NCI-H446 treated with DMSO at 0.1 percent for 48 hours (cell line): ENCODE measurements at places on chromosomes 2 and 18.
A peak's percentile ranks its signal among the peaks of the same experiment; 100 is the strongest.

DNA sequence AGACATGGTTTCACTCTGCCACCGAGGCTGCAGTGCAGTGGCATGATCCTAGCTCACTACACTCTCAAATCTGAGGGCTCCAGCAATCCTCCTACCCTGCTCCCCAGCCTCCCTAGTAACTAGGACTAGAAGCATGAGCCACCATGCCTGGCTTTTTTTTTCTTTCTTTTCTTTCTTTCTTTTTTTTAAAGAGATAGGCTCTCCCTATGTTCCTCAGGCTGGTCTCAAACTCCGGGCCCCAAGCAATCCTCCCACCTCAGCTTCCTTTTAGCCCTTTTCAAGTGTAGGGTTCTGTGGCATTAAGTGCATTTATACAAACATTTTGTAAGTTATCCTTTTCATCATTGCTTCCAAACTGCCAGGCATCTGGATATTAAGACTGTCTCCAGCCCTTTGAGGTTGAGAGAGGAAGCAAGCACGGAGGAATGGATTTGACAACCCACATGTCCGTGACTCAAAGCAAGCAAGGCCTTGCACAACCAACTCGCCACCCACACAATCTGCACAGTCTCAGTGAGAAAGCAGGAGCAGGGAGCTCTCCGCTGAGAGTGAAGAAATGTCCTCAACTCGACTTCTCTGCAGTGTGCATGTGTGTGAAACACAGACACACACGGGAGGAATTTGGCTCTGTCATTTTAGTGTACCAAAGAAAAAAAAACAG, 65.6 kb downstream of the ATP8B1 start:
- DNase-seq = no peak

- DNase-seq = no peak
Measured at GRCh38 chr2:23589220-23589647, 204.3 kb downstream of the KLHL29 start.

- no peak for DNase-seq
Measured at GRCh38 chr2:178865146-178865936, 58.1 kb upstream of the TTN start.

- no peak for DNase-seq
Measured at GRCh38 chr2:149383340-149383739, 53.0 kb downstream of the LYPD6 start.

- DNase-seq = peak; percentile 48
Measured at GRCh38 chr2:51028829-51029228, 3.1 kb downstream of the NRXN1 start.

DNA sequence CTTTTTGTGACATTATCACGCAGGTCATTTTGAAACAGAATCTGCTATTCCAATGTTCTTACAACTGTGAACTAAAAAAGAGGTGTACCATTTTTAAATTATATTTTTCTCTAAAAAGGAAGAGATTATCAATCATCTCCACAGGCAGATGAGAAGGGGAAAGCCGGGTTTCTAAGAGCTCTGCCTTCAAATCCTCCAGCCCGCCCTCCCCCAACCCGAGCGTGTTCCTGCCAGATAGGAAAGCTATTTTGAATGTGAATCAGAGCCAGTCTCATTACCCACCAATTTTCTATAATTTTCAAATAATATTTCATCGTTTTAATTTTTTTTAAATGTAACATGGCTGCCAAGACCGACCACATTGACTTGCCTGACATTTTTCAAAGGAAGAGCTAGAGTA, 65.9 kb downstream of the KCNF1 start:
- no peak for DNase-seq

GRCh38 chr2:3986530-3987258, 283.3 kb downstream of the DCDC2C start:
- no peak for DNase-seq

- DNase-seq = peak; percentile 42
Measured at GRCh38 chr2:157185476-157186227, 71.9 kb upstream of the GALNT5 start.

- DNase-seq = no peak
Measured at GRCh38 chr18:43751203-43751602, 473.9 kb upstream of the SYT4 start.

DNA sequence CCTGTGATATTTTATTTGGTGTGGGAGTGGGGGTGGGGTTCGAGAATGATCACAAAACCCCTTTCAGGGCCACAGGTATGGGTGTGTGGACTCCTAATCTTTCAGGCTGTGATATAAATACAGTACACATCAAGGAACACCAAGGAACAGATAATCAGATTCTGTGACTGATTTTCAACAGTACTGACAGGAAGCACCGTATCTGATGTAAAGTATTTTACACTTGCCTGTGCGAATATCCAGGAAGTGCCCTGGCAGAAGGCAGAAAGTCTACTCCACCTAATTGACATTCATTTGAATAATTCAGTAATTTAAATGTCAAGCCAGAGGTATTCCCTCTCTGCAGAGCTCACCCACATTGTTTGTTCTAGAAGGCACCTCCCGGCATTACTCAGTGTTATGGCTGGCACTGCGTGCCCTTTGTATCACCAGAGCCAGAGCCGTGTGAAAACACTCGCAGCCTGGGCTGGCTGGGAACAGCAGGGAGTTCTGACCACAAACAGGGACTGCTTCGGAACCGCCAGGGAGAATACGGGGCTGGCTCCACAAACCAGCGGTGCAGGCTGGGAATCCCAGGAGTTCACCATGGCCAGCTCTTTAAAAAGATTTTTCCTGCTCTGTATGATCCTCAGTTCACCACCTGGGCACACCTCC, 91.8 kb downstream of the ACVR1 start:
- no peak for DNase-seq

- no peak for DNase-seq
Measured at GRCh38 chr2:88188748-88189147, 18.6 kb downstream of the THNSL2 start.

DNA sequence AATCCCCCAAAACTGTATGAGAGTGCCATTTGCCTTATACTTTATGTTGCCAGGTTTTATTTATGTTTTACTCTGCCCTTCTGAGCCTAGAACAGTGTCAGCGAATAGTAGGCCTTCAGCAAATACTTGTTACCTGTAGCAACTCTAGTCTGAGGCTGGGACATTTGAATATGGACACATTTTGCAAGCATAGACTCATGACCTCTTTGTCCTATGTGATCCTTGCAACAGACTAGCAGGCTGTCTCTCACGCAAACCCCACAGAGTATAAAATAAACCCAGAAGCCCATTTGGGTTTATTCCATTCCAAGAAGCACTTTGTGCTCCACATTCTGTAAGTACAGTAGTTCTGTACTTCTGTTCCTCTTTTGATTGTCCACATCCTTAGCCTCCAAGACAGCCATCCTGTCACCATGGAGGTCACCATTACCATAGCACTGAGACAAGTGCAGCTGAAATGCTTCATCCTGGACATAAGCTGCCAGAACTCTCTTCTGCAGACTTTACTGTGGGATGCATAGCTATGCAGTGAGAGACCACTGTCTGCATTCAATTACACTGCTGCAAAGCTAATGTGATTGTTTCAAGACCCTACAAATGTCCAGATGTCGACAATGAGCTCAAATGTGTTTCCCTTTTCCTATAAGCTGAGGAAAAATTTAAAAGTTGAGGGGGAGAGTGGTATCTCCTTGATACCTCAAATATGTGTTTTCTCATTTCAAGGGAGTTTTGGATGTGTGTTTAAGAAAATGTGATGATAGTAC, 425.7 kb downstream of the PID1 start:
- DNase-seq = no peak

DNA sequence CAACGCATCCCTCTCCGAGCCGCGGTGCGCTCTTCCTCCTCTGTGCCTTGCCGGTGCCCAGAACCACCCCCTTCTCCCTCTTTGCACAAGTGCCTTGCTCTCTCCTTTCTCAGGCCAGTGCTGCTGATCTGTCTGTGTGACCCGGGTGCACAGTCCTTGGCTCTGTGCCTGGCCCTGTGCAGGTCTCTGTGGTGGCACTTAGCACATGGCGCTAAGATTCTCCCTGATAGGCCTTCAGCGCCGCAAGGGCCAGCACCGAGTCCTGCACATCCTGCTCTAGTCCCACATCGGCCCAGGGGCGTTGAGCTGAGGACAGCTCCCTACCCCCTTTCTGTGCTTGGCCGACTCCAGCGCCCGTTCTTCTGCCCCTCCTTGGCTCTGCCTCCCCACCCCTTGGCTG, 136.1 kb downstream of the NEDD4L start:
- no peak for DNase-seq

- DNase-seq = peak; percentile 29
Measured at GRCh38 chr2:240991378-240992263, 6.8 kb upstream of the SNED1 start.

DNA sequence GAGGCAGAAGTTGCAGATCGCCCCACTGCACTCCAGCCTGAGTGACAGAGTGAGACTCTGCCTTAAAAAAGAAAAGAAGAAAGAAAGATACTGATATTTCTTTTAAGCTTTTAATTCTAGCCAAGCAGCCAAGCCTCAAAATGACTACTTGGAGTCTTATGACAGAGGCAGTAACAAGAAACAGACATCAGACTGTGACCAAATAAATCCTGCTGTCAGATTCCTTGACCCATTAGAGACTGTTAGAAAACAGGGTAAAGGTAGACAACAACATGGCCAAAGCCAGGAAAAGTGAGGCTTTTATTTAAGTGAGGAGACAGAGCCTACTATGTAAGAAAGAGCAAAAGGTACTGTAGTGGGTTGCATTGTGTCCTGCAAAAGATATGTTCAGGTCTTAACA, 83.4 kb upstream of the NARS1 start:
- no peak for DNase-seq

GRCh38 chr2:200379481-200380090, 73.1 kb downstream of the SPATS2L start:
- DNase-seq = no peak

DNA sequence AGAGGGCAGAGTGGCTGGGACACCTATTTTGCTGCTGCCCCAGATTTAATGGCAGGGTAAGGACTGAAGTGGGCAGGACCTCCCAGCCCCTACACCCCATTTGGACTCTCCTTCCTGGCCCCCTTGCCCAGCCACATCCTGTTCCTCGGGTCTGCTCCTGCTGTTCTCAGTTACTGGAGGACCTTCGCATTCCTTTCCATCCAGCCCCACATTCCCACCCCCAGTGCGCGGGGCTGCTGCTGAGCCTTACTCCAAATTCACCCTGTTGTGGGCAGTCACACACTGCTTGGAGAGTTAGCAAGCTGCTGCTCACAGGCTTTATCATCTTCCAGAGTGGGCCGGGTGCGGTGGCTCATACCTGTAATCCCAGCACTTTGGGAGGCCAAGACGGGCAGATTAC, 75.2 kb upstream of the SLC14A2 start:
- no peak for DNase-seq

GRCh38 chr18:10231220-10231619, 223.2 kb upstream of the APCDD1 start:
- DNase-seq = no peak

GRCh38 chr2:85754313-85755095, 713 bp downstream of the ATOH8 start:
- DNase-seq = no peak

DNA sequence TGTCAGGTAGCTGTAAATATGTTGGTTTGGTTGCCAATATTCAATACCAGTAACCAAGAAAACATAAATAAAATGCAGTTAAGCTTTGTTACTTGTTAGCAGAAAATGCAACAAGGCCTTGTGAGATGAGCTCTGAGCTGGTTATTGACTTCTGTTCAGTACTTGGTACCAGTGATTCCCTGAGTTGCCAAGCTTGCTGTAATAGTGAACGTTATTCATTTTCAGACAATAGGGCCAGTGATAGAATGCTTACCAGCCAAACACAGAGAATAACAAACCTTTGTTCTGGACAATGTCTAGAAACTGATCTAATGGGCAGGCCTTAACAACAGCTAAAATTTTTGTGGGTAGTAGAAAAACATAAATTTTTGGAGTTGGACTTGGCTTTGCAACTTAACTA, 29.5 kb downstream of the RASGRP3 start:
- no peak for DNase-seq

- no peak for DNase-seq
Measured at GRCh38 chr2:169672406-169672805, 21.8 kb downstream of the CFAP210 start.

GRCh38 chr2:234998404-234999211, 46.8 kb downstream of the SH3BP4 start:
- DNase-seq = no peak

DNA sequence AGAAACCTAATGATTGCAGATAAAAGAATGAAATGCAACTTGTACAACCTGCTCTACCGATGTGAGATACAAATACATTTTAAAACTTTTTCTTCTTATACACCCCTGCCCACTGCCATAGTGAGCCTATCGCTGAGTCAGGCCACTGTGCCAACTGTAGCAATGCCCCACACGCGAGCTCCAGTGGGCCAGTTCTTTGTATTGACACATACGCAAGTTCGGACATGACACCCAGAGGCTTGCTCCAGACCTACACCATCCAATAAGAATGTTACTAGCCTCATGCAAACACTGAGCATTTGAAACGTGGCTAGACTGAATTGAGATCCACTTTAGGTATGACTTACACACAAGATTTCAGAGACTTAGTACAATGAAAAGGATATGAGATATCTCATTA, 340.1 kb downstream of the ARHGAP15 start:
- no peak for DNase-seq

- no peak for DNase-seq
Measured at GRCh38 chr2:165582409-165582808, 112.9 kb downstream of the CSRNP3 start.

DNA sequence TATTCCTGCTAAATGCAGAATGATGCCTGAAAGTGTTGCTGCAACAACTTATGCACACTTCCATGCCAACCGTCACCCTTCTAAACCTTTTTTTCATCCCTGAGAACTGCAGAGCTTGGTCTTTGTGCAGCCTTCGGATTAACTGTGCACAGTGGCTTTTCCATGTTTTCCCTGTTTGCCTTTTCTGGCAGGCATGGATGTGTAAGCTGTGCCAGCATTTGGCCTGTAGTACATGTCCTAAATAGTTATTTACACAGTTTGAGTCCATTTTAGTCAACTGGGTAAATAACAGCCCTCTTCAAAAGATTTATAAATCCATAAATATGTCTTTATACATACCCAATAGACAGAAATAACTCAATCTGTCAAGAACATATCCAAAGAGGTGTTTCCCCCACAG, 31.5 kb downstream of the MEIS1 start:
- no peak for DNase-seq

DNA sequence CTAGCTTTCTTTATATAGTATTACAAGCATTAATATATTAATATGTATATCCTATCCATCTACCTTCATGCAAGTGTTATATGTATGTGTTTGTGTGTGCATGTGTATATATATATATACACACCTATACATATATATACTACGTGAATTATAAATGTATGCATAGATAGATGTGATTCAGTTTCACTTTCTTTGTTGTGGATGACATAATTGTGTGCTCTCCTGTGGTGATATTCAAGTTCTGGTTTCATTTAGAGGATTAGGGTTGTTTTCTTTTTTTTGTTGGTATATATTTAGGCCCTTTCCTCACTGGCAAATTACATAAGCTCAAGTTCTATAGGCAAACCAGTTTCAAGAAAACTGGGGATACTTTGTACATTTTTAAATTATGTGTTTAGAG, 225.7 kb upstream of the FANCL start:
- DNase-seq = no peak

- DNase-seq = no peak
Measured at GRCh38 chr2:101342625-101343008, 34.1 kb upstream of the RNF149 start.

- no peak for DNase-seq
Measured at GRCh38 chr2:119473621-119474370, 42.1 kb downstream of the TMEM37 start.
